Fibroblast of skin of right biceps (primary cell): ENCODE measurements at places on chromosomes 4 and X.

DNA sequence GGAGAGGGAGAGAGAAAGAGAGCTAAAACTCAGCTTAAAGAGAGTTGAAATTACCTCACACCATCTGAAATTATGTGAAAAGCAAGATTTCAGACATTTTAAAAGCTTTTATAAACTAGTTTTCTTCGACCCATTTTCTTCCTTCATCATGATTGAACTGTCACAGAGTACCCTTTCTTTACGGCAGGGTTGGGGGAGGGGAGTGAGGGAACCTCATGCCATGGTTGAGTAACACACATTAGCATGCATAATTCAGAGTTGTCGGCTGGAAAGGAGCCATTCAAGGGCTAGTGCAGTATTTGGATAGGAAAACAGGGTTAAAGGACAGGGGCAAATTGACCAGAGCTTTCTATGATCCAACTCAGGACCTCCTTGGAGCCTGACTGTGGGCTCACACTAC is 46.2 kb downstream of the PCDH19 start:
- peak; percentile 2 for DNase-seq

- no peak for DNase-seq
These were observed 55.1 kb downstream of the SH3RF1 start for GRCh38 chr4:169215656-169216055.

DNA sequence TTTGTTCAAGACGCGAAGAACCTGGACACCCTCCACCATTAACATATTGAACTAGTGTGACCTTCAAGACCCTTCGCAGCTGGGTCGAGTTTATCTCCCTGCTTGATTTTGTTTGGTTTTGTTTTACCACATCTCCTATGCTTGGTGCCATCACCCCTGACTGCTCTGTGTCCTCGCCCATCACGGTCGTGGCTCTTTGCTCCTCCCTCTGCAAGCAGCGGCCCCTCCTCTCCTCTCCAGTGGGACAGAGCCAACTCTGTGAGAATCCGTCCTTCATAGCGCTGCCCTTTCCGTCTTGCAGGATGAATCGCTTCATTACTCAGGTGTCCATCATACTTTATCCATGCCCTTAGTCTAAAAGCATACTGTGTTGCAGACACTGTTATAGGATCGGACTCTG is 9.1 kb upstream of the FAM149A start:
- no peak for DNase-seq

DNA sequence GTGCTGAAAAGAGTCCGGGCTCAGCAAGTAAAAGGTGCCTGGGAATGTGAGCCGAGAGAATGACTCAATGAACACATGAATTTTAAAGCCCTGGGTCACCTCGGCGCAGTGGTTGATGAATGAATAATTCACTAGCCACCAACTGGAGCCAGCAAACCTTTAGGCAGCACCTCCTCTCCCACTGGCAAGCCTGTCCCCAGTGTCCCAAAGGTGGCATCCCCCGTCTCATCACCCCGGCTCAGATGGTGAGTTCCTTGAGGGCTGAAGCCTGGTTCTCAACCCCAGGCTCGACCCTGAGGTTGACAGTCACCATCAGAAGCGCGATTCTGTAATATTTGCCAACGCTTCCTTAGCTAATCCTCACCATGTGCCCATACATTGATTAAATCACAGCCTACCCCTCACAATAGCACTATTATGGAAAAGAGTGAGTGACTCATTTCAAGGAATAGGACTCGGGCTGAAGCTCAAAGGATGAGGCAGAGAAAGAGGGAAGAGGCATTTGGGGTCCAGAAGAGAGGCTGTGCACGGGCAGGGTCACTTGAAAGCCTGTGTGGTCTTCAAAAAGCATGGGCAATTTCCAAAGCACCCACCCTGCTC is 2.7 kb upstream of the CCNQ start:
- no peak for DNase-seq

GRCh38 chr4:160026721-160027120 is 923.8 kb downstream of the RAPGEF2 start:
- DNase-seq, result peak; percentile 60

DNA sequence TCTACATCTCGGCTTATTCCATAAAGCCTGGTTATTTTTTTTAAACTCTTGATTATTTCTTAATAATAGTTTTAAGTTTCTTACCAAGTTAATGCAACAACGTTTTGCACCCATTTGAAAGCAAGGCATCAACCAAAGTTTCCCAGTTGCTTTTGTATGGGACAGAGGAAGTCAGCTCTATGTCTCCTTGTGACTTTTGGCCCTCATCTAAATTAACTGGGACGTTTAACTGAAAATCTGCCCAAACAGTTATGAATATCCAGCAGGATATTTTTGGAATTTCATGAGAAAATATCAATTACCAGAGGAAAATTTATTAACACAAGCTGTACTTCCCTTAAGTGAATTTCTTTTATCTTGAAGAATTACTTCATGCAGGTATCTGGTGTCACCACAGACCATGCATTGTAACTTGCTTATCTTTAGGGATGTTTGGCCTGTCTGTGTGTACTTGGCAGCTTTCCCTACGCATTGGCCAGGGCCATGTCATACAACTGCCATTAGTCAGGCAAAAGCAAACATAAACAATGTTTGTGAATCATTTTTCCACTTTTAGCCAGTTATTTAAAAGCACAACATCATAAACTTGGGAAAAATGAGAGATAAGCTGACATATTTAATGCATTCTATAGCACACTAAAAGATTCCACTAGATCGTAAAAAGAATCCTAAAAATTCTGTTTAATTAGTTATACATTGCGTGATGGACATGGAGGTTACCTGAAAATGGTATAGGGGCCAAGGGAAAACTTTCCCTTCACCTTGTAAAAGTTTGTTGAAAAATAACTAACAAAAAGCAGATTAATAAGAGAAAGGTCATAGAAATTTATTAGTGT is 101.4 kb upstream of the PDE5A start:
- DNase-seq, result peak; percentile 91
